ENCODE measurements at places on chromosomes 4 and X.
A peak's percentile ranks its signal among the peaks of the same experiment; 100 is the strongest.

- no peak for DNase-seq
These were observed 242.4 kb downstream of the FRAS1 start for GRCh38 chr4:78299565-78299972.

DNA sequence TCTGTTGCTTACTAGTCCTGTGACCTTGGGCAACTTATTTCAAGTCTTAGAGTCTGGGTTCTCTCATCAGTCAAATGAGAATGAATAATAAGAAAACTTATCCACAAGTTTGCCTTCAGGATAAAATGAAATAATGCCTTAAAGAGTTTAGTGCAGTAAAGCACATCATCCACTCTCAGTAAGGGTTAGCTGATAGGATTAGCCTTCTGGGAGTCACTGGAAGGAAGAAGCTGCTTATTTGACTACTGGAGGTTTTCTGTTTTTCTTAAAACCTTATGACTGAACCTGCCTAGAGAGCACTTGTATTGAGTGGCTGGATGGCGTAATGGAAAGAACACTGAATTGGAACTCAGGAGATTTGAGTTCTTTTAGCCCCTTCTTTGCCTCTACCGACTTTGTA lies 1.8 kb downstream of the RNF128 start:
- no peak for DNase-seq

GRCh38 chrX:116204932-116205331 lies 34.4 kb downstream of the AGTR2 start:
- peak; percentile 4 for DNase-seq

- no peak for DNase-seq
These were observed 20.1 kb downstream of the PPP2R2C start for GRCh38 chr4:6452116-6452896.

DNA sequence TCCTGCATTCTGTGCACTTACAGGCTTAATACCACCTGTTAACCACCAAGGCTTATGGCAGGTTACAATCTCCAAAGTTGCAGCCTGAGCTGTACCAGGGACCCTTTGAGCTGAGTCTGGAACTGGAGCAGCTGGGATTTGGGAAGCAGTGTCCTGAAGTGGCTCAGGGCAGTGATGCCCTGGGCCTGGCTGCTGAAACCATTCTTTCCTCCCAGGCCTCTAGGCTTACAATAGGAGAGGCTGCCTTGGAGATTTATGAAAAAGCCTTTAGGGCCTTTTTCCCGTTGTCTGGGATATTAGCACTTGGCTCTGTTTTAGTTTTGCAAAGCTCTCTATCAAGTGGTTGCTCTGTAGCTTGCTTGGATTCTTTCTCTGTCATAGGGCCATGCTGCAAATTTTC lies 154.3 kb upstream of the CASK start:
- no peak for DNase-seq

DNA sequence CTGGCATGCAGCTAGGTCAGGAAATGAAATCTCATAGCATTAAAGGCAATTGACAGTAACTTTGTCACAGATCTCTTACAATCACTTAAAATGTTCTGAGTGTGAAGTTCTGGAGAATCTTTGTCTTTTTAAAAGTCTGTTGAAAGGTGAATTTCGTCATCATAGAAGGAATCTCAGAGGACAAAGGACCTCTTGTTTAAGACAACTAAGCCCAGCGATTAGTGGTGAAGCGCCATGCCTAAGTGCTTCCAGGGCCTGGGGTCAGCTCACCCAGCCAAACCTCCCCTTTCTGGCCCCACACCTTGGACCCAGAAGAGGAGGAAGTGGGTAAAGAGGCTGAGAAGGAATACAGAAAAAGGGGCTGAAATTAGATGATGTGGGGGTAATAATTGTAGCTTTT lies 8.5 kb downstream of the FRMD7 start:
- no peak for DNase-seq

- no peak for DNase-seq
These were observed 27.3 kb upstream of the LRCH2 start for GRCh38 chrX:115261148-115261547.

DNA sequence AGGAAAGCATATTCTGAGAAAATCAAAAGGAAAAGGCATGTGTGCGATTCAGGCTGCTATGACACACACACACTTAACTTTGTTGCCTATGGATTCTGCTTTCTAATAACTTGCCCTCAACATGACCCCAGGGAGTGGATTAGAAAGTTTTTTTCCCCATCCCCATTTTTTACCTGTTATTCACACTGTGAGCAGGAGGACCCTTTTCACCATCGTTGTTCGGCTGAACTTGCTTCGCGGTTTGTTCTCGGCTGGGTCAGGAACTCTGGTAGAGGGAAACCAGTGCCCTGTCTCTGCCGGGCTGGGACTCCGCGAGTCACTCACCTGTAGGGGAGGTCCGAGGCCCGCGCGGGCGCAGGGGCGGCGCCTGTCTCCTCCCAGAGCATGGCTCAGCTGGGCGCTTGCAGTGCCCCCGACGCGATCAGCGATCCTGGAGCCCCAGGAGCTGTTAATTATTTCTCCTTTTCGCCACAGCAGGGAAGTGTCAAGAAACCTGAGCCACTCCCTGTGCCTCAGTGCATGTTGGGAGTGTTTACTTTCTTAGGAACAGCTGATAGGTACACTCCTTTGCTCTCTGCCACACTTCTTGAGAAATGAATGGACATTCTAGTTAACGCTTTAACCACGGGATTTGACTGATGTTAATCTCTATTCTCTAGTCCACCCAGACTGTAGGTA lies at the start of gene RASSF6:
Gene RASSF6 (minus strand): TSS at position 322 of the 678 bp plus-strand sequence. CDS start 8,641 bp downstream, outside the sequence.
- no peak for DNase-seq

DNA sequence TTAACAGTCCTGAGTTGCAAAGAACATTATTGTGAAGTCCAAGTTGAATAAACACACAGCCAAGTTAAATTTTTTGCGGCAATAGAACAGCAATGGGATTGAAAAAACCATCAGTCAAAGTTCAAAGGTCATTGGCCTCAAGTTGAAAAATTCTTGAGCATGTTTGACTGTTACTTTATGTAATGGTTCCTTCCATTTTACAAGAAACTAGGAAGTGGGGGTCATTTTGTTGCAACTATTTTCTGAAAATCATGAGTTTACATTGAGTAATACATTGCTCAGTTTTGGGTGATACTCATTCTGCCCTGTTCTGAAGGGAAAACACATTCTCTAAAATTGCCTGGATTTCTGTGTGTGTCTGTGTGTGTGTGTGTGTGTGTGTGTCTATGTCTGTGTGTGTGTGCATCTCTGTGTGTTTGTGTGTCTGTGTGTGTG lies 5.2 kb upstream of the IRF2 start:
- DNase-seq = no peak

- no peak for DNase-seq
These were observed 97.5 kb upstream of the PRPS2 start for GRCh38 chrX:12693754-12694153.

DNA sequence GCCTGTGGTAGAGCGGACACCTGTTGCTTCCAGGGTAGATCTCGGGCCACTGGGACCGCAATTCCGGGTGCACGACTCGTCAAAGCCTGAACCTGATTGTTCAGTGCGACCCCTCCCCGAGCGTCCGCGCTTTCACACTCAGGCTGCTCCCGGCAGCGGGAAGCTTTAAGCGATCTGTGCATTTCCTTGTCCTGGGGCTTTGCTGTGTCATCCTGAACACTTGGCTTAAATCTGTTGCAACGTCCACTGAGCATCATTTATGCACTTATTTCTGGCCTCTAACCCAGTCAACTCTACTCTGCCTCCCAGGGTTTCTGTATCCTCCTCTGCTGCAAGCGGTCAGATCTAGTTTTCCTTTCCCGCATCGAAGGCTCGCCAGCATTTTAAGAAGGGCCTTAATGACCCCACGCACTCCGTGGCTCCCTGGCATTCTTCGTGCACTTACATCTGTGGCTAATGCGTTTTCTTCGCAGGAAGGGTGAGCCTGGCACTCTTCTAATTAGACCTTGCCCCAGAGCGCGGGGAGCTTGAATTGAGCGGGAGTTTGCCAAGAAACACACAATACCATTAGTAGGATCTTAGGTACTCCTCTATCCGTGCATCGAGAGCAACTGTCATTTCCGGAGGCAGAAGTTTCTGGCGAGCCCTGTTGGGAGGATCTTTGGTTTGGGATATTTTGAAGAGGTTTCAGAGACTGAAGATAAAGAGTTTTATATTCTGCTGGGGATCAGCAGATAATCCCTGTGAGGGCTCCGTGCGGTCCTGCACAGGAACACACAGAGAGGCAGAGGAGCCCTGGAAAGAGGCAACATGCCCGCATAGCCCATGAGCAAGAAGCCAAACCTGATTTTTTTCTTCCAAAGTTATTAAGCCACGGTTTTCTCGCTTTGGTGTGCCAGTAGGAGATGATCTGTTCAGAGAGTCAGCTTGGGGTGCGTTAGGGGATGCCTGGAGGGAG lies 654 bp upstream of the DDIT4L start:
- DNase-seq = no peak

DNA sequence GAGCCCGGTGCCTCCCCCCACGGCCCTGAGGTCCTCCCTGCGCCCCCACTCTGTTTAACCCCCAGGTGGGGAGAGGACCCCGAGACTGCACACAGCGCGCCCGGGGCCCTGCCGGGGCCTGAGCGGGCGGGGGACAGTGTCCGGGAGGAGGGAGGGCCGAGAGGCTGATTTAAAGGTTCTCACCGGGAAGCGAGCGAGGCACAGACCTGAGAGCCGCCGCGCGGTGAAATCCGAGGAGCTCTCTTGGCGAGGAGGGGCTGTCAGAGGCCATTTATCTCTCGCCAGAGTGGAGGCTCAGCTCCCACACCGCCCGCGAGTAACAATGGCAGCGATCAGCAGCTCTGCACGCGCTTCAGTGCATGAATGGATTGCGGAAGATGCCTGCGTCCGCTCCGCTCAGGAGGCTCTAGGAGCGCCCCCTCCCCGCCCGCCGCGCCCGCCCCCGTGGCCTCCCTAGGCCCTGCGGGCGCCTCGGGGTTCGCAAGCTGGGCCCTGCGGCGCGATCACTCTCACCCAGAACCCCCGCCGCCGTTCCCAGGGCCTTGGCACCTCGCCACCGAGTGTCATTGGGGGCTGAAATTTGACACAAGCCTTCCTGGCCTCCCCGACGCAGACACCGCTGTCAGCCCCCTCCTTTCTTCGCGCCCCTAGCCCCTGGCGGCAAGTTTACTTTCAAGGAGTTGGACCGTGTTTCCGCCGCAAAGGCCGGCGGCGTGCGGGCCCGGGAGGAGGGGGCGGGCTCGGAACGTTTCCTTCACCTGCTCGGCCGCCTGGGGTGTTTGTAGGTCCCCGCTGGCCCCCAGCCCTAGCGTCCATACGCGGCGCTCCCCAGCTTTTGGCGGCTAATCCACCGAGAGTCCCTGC lies 48.7 kb upstream of the BCOR start:
- no peak for DNase-seq

Measured in brain microvascular endothelial cell (primary cell).